Motor neuron (in vitro differentiated cells): ENCODE measurements at places on chromosomes 6 and 20.

- peak; percentile 67 for ATAC-seq
Observed at GRCh38 chr6:85643537-85644278, 1.0 kb upstream of the SYNCRIP start.

- no peak for ATAC-seq
Observed at GRCh38 chr6:13924949-13925881, at the start of gene RNF182. Gene RNF182 (plus strand): TSS chr6:13924952. CDS start chr6:13977120, 52,168 bp downstream.

DNA sequence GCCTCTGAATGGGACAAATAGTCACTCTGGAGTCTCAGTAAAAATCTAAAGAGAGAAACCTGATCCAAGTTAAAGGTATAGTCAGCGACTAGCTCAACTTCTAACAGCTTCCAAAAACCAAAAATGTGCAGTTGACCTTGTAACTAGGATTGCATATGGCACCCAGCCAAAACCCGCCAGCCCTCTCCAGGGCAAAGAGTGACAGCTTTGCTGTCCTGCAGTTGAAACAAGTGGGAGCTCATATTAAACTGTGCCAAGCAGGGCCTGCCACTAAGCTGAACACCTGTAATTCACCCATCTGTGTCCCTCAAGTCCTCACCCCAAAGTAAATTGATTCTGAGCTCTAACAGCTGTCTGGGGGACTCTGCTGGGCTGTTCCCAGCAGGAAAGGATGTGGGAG is 695.3 kb downstream of the MAFB start:
- ATAC-seq: no peak

DNA sequence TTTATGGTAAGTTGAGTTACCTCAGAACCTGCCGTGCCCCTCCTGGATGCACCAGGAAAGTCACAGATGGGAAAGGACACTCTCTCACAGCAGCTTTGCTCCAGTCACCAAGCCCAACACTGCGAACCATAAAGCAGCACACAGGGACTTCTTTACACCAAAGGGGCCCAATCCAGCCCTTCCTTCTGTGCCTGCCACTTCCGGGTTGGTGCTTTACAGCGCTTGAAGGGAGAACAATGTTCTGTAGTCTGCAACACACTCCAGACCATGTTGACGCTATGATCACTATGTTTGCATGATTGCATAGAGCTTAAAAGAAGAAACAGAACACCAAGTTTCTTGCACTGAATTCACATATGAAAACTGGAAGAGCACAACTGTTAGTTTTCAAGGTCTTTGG is 57.1 kb downstream of the SERAC1 start:
- no peak for ATAC-seq

GRCh38 chr6:166461821-166462460 is 79.2 kb upstream of the MPC1 start:
- ATAC-seq: no peak

DNA sequence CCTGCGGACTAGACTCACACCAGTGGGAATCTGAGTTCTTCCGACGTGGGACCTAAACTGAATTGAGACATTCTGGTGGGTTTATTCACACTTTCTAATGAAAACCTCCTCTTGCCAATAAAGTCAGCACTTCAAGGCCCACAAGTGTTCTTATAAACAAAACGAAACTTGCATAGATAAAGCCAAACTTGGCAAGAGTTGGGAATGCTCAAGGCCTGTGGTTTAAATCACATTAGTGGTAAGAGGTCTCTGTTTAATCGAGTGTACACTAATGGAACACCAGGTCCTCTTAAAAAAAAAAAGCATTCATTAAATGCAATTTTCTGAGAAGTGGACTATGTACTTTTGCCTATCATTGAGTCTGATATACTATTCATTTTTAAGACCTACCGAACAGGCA is 143.3 kb downstream of the SMOC2 start:
- no peak for ATAC-seq

GRCh38 chr6:15623276-15624116 is 39.3 kb downstream of the DTNBP1 start:
- ATAC-seq: no peak

GRCh38 chr6:44237021-44237812 is 9.7 kb upstream of the HSP90AB1 start:
- ATAC-seq: peak; percentile 95

DNA sequence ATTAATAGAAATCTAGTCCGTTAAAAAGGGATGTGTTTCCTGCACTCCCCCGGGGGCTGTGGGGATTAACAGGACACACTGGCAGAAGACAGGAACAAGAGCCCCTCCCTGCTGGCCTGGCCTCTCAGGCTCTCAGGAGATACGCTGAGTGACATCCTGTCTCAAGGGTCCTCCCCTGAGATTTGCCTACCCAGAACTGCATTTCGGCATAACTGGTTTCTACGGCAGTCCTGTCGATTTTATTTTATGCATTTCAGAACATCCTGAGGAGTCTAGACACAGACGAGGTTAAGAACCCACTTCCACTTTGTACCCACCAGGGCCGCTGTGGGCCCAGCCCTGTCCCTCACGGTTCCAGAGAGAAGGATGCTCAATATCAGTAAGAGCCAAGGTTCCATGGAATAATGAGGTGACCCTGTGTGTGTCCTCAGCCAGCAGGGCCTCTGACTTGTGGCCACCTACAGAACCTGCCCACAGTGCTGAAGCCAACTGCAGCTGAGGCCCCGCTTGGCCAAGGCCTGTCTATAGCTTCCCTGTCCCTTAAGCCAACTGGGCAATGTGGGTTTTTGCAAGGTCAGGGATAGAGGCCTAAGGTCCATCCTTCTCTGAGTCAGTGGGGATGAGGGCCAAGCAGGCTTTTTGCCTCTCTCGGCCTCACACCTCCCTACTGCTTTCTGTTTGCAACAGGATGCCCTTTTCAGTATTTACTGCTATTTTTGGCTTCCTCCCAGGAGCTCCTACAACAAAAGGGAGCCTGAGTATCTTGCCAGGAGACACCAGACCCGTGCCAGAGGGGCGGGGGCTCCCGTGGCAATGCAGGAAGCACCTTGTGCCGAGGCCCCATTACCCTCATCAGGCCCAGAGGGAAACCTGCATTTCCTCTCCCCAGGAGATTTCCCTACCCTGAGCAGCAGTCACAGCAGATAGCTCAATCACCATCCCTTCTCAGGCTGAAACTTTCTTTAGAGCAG is 14.7 kb downstream of the UQCC2 start:
- ATAC-seq: no peak

DNA sequence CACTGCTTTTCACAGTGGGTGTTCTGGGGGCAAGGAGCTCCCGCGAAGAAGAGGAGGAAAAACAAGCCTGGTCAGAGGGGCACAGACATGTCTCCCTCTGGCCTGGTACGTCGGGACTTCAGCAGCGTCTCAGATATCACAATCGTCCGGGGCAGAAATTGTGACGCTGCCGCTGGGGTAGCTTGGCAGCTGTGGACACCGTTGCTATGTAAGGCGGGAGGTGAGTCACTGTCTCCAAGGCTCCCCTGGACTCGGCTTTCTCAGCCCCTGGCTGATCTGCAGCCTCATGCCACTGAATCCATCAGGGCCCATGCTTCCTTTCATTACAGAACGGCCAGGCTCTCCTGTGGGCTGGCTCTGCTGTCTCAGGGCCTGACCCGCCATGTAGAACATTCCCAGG is 98.7 kb downstream of the SULF2 start:
- ATAC-seq: peak; percentile 95

GRCh38 chr20:20010639-20011500 is 6.3 kb upstream of the NAA20 start:
- ATAC-seq: peak; percentile 75

DNA sequence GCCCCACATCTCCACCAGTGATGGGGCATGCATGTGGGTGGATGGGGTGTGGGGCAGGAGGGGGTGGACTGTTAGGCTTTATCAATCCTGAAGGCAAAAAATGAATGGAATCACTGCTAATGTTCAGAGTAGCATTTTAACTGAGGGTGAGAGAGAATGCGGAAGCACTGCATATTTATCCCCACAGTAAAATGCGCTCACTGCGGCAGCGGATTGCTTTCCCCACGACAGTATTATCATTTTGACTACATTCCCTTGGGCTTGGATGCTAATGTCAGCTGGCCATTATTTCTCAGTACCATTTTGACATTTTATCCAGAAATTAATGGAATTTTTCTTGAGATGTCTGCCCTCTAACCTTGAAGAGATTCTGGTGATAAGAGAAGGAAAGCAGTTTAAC is 13.4 kb downstream of the ALDH8A1 start:
- ATAC-seq: peak; percentile 35

DNA sequence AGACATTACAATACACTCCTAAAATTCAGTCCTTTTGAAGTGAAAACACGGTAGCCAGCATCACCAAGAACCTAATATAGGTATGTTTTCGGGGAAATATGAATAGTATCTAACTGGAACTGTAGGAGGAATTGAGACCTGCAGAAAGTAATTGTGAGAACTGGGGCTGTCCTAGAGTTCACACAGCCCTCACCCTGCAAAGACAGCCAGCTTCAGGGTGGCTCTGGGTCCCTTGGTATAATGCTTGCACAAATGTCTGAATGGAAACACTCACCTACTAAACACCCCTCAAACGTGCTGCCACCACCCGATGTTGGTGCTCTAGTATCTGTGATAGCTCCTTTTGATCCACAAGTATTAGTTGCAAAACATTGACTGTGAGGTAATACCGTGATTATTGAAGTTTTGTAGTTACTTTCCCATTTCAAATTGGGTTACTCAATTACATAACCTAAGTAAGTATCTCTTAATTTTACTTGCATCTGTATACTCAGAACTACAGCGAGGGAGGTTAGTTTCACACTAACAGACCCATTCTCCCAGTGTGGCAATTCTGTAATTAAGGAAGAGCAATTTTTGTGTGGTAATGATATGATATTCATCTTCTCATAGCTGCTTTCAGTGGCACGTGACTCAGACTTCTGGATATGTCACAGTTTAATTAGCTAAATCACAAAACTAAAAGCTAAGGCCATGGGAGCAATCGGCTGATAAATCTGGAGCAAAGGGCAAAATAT is 129.5 kb downstream of the INSM1 start:
- ATAC-seq: no peak

GRCh38 chr20:62156592-62157386 is 13.2 kb downstream of the SS18L1 start:
- peak; percentile 92 for ATAC-seq

DNA sequence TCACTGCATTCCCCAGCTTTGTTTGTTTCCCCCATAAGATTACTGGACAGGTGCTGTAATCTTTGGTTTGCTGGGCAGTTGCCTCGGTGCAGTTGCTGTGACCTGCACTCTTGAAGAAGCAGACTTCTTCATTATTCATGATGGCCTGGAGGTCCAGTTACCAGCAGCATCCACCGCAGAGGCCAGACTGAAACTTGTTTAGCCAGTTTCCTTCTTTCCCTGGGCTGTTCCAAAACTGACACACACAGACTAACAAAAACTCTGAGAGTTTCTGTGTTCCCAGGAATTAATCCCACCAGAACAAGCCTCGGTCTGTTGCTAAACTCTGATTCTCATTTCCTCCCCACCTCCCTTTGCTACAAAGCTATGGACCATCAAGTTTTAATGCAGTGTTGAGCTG is 144.1 kb downstream of the QRSL1 start:
- ATAC-seq: no peak

DNA sequence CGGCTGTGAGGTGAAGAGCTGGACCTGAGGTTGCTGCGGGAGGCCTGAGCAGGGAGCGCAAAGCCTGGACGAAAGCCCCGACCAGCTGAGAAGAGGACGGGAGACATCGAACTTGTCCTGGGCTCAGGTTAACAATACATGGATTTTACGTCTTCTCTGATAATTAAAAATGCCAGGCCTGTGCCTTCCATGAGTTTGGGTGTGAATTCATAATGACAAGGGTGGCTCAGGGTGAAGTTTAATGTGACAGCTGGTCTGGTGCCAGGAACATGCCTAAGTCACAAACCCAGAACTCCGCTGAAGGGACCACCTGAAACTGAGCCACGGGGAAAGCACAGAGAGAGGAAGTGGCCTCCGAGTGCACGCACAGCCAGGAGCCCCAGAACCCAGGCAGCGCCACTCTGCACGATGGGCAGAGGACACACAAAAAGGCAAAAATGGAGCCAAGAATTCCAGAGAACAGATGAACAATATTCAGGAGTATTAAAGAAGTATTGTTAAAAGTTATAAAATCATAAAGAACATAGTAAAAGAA is 150.1 kb upstream of the RPS6KA2 start:
- ATAC-seq: no peak
